ENCODE measurements at places on chromosomes 1 and 21.

DNA sequence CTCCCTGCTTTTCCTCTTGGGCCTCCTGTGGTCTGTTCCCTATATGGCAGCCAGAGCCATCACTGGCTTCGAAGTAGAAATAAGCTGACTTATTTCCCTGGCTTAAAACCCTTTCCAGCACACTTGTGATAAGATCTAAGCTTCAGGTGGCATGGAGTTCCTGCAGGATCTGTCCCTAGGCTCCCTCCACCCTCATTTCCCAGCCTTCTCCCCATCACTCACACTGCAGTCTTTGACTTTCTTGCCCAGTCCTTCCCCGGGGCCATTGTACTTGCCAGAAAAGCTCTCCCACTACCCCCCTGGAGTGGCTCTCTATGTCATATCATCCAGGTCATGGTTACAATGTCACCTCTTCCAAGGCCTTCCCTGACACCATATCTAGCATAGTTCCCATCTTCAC, 55.8 kb downstream of the KCNJ6 start:
- DNase-seq: no peak

DNA sequence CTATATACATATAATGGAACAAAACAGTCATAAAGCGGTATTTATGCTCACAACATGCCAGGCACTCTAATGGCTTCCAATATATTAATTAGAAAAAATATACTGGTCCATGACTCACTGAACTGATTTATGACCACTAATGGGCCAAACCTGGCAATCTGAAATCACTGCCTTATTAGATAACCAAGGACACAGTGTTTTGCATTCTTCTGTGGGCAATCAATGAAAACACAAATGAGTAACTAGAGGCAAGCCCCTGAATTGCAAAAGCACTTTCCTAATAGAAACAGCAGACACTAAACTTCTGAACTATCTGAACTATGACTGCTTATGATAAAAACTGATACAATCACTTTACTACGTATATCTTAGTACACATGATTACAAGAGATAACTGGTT, 3.5 kb downstream of the GCLM start:
- no peak for DNase-seq

DNA sequence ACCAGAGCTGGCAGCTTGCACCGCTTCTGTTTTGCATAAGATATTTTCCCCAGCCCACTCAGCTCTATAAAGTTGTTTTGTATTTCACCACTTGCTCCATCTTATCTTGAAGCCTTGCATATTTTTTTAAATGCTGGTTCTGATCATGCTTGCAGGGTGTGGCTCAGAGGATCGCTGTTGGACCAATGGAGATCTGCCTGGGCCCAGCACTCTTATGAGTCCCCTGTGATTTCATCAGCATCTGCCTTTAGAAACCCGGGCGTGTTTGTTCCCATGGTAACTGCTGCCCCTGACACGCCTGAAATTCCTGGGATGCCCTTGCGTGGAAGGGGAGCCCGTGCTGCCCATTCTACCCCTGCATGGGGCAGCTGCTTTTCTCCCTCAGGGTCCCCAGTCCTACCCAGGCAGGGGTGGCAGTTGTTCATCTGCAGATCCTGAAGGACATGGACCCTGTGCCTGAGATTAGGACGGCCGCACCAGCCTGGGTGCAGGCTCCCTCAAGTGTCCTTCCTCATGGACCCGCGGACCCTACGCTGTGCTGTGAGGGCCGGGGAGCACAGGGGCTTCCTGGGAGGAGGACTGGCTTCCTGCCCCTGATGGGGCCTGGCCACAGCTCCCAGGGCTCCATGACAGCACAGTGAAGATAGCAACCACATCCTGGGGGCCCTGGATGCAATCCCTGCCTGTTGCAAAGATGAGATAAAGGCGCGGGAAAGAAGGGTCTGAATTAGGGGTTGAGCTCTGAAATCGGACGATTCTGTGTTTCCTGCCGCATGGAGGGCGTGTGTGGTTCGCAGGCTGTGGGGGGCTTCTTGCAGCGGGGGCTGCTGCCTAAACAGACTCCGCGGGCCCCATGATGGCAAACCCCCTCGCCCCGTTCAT, 226.5 kb downstream of the SDCCAG8 start:
- DNase-seq: peak; percentile 77

DNA sequence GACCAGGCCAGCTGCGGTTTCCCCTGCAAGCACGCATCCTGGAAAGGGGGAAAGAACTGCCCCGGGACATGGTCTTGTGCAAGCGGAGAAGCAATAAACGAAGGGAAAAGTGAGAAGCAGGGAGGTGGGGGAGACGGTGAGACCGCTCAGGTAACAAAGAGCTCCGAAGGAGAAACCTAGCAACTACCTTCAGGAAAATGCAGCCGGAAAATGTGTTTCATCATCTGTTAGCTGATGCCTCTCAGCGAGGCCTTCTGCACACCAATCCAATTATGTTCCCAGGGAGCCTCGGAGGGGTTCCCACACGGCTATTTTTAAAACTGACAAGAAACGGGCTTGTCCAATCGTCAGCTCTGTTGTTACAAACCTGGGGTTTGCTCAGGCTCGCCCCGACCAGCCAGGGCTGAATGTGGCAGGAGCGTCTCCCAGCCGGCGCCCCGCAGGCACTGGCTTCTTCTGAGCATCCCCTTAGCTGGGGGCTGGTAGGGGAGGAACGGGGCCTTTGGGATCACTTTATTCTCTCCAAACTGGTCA, 3.4 kb downstream of the RIPK4 start:
- no peak for DNase-seq

DNA sequence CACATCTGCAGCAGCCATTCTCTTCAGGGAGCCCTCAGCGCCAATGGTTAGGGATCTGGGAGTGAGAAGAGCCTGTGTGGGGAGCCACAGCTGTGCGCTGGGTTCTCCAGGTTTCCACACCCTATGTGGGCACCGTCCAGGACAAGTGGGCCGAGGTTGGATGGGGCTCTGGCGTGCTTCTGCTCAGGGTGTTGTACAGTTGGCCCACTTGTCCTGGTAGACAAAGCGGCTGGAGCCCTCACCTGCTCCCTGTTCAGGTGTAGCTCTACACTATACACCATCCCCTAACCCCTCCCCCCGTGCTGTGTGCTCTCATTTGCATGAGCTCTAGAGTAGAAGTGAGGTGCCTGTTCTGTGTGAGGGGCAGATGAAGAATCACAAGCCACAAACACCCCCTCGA, 12.2 kb downstream of the SH3BP5L start:
- DNase-seq: no peak

DNA sequence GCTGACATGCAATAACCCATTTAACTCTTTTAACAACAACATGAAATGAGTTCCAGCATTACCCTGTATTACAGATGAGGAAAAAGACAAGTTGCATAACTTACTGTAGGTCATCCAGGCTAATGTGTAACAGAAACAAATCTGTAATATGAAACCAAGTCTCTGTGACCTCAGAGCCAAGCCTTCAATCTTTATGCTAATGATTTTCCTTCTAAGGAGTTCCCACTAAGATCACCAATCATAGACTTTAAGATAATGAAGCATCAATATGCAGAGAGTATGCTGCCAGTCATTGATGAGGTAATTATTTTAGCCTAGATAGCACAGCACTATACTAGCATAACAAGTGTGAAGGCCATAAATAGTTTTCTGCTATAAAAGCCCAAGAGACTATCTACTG, 35.6 kb upstream of the RNPC3 start:
- DNase-seq: peak; percentile 8

- DNase-seq: no peak
Measured at GRCh38 chr1:161261261-161262235, 3.0 kb downstream of the PCP4L1 start.
